ENCODE measurements at places on chromosomes 13 and 19.
A peak's percentile ranks its signal among the peaks of the same experiment; 100 is the strongest.

GRCh38 chr19:13556552-13556951 lies 50.3 kb upstream of the CACNA1A start:
- DNase-seq: no peak

DNA sequence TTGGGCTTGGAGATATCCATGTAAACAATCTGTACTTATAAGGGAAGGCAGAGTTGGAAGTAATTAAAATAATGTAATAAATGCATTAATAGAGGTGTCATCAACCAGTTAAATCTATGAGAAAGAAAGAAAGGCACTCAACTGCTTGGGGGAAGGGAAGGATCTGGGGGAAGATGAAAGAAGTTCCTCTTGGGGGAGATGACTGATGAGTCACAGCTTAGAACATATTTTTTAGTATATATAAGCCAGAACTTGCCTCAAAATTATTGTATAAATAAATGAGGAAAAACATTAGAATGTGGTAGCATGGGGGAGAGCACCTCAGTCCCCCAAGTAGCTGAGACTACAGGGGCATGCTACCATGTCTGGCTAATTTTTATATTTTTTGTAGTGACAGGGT lies 205.8 kb downstream of the GGACT start:
- DNase-seq: no peak

DNA sequence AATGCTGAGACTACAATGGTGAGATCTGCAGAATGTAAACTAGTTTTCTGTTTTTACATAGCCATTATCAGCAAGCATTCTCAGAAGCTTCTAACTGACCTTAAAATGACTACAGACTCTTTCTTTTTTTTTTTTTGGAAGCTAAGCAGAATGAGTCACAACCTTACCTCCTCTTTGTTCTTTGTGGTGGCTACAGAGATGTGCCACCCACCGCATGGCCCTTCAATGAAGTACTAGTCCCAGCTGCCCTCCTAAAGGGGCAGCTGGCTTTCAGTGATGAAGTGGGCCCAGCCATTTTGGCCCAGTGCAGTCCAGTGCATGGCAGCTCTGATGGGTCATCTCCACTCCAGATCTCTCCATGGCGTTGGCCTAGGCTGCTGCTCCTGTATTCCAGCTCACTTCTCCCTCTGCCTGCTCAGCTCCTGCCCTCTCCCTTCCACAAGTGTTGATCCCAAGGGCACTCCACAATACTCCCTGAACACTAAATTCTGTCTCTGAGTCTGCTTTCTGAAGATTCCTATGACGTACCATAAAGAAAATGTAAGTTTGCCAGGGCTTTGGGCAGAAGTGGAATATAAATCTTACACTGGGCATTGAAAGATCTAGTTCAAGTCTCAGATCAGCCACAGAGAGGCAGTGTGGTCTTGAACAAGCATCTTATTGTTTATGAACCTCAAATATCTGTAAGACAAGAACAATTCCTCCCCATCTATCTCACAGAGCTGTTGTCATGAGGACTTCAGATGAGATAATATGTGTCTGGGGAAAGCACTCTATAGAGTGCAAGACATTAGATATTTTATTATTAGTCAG lies 85.6 kb downstream of the RXFP2 start:
- peak; percentile 4 for DNase-seq

DNA sequence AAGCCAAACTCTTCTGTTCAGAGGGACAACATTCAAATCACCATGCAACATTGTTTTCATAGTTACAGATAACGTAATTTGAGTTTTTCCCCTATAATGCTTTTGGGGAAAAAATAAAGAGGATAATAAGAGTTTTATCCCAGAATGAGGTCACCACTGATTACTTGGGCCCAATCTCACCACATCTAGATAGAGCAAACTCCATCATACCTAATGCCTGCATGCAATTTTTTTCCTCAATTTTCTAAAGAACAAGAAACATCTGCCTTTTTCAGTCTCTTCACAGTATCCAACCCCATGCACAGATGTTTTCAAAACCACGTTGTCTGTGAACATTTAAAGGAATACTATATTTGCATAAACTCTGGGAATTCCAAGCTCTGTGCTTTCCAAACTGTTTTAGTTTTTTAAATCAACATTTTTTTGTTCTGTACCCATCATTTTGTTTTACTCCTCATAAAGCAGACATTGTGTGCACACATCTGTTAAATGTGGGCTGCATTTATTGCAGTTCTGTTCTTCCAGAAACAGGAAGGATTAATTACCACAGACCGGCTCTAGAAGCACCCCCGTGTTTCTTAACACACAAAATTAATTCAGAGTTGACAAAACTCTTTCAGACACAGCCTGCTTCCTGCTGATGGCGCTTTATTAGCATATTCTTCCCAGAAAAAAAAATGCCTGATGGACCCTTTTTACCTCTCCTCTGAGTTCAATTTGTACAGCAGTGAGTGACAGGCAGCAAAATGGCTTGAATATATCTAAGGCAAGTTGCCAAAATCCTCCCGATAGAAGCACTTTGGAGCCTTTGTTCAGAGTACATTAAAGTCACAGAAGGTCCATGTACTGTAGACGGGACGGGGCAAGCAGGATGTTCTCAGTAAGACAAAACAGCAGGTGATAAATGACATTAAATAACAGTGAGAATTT lies 1171.9 kb downstream of the EFNB2 start:
- no peak for DNase-seq

- DNase-seq: no peak
Observed at GRCh38 chr13:71853725-71854124, 13.3 kb downstream of the DACH1 start.

GRCh38 chr19:46756544-46756888 lies 10.3 kb upstream of the STRN4 start:
- DNase-seq: no peak

DNA sequence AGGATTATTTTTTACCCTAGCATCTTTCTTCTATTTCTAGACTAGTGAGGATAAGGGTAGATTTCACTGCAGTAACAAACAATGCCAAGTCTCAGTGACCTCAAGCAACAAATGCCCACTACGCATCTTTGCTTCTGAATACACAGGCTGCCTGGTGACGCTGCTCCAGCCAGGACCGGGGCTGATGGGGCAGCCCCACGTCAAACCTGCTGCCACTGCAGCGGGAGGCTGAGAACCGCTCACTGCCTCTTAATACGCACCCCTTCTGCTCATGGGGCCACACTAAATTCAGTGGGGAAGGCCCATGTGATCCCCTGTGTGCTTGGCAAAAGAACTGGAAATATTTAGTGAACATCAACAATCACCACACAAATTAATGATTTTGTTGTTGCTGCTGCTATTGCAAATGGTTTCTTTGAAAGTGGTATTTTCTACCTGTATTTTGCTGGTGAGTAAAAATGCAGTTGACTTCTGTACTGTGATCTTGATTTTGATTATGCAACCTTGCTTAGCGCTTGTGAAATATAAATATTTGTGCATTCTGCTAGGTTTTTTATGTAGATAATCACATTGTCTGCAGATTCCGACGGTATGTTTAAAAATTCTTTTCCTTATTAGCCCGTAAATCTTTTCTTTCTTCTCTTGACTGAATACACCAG lies 139.5 kb upstream of the SPACA7 start:
- DNase-seq: no peak

Measured in trophoblast cell (in vitro differentiated cells and primary cell).